Right renal cortex interstitium (tissue), 3 donors: ENCODE measurements at places on chromosomes 12 and 14.

- DNase-seq = no peak
Measured at GRCh38 chr12:53427905-53428594, 4.4 kb downstream of the AMHR2 start.

- DNase-seq = no peak
Measured at GRCh38 chr12:6934110-6934509, 6.4 kb downstream of the ATN1 start.

DNA sequence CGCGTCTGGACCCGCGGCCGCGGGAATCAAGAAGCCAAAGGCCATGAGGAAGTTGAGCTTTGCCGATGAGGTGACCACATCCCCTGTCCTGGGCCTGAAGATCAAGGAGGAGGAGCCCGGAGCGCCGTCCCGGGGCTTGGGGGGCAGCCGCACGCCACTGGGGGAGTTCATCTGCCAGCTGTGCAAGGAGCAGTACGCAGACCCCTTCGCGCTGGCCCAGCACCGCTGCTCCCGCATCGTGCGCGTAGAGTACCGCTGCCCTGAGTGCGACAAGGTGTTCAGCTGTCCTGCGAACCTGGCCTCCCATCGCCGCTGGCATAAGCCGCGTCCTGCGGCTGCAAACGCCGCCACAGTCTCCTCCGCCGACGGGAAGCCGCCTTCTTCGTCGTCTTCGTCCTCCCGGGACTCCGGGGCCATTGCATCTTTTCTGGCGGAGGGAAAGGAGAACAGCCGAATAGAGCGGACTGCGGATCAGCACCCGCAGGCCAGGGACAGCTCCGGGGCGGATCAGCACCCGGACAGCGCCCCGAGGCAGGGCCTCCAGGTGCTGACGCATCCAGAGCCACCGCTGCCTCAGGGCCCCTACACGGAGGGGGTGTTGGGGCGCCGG is 1.0 kb downstream of the INSM2 start:
- DNase-seq = peak; percentile 55

DNA sequence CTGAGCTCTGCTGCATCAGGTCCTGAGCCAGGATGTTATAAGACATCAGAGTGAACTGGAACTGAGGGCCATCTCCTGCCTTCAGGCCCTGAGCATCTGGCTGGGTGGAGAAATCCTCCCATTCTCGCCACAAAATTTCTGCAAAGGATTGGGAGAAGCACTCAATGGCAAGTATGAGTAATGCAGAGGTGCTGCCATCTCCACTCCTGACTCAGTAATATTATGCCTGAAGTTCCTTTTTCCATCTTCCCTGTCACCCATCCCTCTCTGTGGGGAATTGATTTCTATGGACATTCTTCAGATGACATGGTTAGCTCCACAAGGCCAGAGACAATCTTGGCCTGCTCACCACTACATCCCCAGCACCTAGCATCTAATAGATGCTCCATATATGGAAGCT is 4.7 kb downstream of the ANGEL1 start:
- no peak for DNase-seq

- no peak for DNase-seq
Measured at GRCh38 chr14:106845286-106846087, 1319.1 kb downstream of the TMEM121 start.
